ENCODE measurements at places on chromosomes 4 and X. TPM values are rescaled to one million over a fixed set of nuclear protein-coding genes. Genes with fewer than 3 reads are reported as not detected.

EGF gene
- 0.92 TPM for total RNA-seq

ESX1 gene
- not detected for total RNA-seq

GPR143 gene
- 3.9 TPM for total RNA-seq

UGT2A1 gene
- not detected for total RNA-seq

ADH1B gene
- total RNA-seq, result 0.23 TPM

TMSB15B gene
- 22.4 TPM for total RNA-seq

IDS gene
- 176 TPM for total RNA-seq

PCDH10 gene
- 173 TPM for total RNA-seq

PRDM8 gene
- 5.3 TPM for total RNA-seq

DCAF4L1 gene
- total RNA-seq, result 0.23 TPM

FAM50A gene
- 26.1 TPM for total RNA-seq

CBR4 gene
- 39.2 TPM for total RNA-seq

FREM3 gene
- total RNA-seq, result 3.2 TPM

NPY2R gene
- total RNA-seq, result 5.3 TPM

AKAP4 gene
- total RNA-seq, result not detected

SMIM10 gene
- total RNA-seq, result 2.1 TPM

SSX4 gene
- total RNA-seq, result not detected

UGDH gene
- total RNA-seq, result 33.4 TPM

SLC6A14 gene
- total RNA-seq, result not detected

VCX gene
- not detected for total RNA-seq

SGMS2 gene
- total RNA-seq, result 6.0 TPM

RAB40A gene
- total RNA-seq, result 1.8 TPM

HPSE gene
- 2.1 TPM for total RNA-seq

STATH gene
- total RNA-seq, result not detected

ACE2 gene
- total RNA-seq, result not detected

OR13H1 gene
- total RNA-seq, result not detected

MFAP3L gene
- 25.4 TPM for total RNA-seq

GLA gene
- total RNA-seq, result 12.2 TPM

CLNK gene
- total RNA-seq, result not detected

MTNR1A gene
- total RNA-seq, result 2.8 TPM

SYP gene
- total RNA-seq, result 273 TPM

TNIP3 gene
- total RNA-seq, result 0.69 TPM

PHOX2B gene
- total RNA-seq, result not detected

POLN gene
- 6.5 TPM for total RNA-seq

MAGEC1 gene
- not detected for total RNA-seq

GRID2 gene
- 56.5 TPM for total RNA-seq

KCNIP4 gene
- total RNA-seq, result 31.4 TPM

ARHGAP6 gene
- total RNA-seq, result 4.4 TPM

OSTC gene
- total RNA-seq, result 64.6 TPM

All from diencephalon (tissue), 1 donor.